HepG2 (cell line): ENCODE measurements at places on chromosomes 5 and 9. TPM values are rescaled to one million over a fixed set of nuclear protein-coding genes. Genes with fewer than 3 reads are reported as not detected.

GRCh38 chr5:125552486-125552885 is 806.0 kb upstream of the ZNF608 start:
- DNase-seq = no peak

DNA sequence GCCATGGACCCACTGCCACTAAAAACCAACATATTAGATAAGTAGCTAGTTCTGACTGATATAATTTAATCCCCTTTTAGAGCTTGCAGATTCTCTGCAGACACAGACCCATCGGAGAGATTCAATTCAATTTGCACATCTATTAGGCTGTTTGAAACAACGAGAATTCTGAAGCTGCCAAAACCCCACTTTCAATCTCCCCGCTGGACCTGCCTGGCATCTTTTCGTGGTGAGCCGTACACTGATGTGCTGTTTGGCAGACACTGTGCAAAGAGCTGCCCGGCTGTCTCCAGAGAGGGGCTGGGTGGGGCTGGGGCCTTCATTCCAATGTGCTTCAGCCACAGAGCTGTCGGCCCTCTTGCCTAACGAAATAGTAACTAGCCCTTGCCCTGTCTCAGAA is 42.1 kb upstream of the FAM240B start:
- no peak for DNase-seq

The DDX46 gene
- total RNA-seq = 59.3 and 74.8 TPM in 2 replicates

The SLC46A2 gene
- total RNA-seq = not detected in 2 replicates

The KIF3A gene
- total RNA-seq = 8.4 and 11.3 TPM in 2 replicates

DNA sequence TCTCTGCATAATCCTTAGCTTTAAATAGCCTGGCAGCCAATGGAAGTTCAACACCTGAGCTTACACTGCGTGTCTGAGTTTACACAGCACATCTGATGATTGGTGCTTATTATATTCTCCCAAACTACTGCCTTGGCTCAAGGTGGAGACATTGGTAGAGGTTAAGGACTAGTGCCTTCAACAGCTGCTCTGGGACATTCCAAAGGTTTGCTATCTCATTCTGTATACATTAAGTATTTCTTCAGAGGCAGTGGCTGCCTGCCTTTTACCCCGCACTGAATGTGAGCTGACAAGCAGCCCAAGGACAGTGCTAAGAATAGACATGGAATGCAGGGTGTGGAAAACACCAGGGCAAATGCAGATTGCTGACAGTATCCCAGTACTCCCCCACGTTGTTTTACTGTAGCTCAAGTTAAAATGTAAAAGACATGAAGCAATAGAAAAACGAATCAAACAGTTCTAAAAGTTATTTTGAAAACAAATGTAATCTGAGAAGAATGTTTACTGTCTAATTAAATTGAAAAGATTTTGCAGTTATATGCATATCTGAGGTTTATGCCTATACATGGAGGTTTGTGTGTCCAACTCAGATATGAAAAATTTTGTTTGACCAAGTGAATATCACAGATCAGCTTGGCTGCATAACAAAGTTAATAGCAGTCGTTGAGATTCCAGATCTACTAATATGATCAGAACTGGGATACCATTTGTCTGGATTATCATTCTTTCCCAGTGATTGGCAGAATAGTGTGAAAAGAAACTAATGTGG is 1.8 kb downstream of the HSPB3 start:
- DNase-seq = peak; percentile 6

The ADRB2 gene
- not detected in 2 replicates for total RNA-seq

- DNase-seq = no peak
These were observed 87.0 kb downstream of the ANGPTL2 start for GRCh38 chr9:127035423-127035822.

DNA sequence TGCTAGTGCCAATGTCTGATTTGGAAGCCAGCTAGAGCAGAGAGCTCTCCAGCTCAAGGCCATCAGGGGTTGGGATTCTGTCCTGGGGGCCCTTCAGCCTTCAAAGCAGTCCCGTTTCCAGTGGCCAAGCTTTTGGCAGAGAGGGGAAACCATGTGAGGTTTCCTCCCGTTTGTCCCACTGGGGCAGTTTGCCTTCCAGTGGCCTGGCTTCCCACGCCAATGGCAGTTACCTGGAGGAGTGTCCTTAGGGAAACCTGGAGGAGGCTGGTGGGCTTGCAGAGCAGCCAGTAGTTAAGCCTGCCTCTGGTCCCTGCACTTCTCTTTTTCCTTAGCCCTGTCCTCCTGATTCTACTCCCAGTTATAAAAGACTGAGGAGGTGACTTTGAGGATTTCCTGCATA is 37.7 kb downstream of the FGD3 start:
- DNase-seq = no peak

DNA sequence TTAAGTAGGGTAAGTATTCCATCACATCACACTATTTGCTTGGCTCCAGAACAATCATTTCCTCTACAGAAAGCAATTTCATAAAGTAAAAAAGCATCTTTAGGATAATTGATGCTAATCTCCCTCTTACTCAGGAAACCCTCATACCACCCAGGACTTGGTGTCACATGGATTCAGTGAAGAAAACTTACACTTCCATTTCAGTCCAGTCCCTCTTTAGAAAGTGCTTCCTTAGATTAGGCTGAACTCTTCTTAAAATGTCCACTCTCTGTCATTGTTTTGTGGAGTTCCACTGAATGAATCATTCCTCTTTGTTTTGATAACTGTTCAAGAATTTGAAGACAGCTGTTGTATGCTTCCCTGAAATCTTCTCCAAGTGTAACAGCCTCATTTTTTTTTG is 144.0 kb upstream of the ZNF462 start:
- DNase-seq = no peak

The AQP3 gene
- total RNA-seq = 0.87 and 1.4 TPM in 2 replicates

- DNase-seq = no peak
These were observed 192.9 kb downstream of the RAB3C start for GRCh38 chr5:58775701-58776262.

GRCh38 chr5:148382961-148383360 is 797 bp upstream of the FBXO38 start:
- no peak for DNase-seq

GRCh38 chr5:74643111-74643562 is 2.6 kb upstream of the ENC1 start:
- peak; percentile 57 for DNase-seq

- no peak for DNase-seq
These were observed 923 bp downstream of the RECK start for GRCh38 chr9:36037549-36038122.

GRCh38 chr9:69582018-69582417 is 90.2 kb downstream of the APBA1 start:
- DNase-seq = no peak

The HMMR gene
- total RNA-seq = 48.3 and 82.7 TPM in 2 replicates

DNA sequence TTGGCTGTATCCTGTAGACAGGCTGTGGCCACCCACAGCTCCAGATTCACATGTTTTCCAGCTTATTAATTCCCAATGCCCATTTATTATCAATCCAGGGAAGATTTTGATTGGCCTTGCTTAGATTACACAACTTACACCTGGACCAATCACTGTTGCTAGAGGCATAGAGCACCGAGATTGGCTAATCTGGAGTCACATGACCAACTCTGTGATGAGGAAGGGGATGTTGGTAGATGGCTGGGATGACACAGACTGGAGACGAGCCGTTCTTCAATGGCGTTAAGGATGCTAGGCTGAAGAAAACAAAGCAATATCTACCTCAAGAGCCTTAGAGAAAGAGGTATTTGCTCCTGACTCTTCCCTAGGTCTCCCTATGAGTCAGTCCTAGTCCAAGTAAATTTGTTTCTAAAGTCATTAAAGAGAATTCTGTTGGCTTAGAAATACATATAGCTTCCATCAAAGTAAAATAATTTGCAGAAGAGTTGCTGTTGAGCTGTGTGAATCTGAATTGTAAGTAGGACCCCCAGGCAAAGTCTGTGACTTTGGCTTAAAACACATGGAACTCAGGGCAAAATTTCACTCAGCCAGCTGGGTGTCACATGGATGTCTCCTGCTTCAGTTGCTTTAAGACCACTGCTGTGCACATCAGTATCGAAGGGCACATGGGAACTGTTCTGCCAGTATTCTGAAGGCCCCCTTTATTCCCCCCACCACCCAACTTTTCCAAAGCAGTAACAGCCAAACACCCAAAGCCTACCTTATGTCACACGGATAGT is 326.4 kb upstream of the KLF4 start:
- DNase-seq = no peak

DNA sequence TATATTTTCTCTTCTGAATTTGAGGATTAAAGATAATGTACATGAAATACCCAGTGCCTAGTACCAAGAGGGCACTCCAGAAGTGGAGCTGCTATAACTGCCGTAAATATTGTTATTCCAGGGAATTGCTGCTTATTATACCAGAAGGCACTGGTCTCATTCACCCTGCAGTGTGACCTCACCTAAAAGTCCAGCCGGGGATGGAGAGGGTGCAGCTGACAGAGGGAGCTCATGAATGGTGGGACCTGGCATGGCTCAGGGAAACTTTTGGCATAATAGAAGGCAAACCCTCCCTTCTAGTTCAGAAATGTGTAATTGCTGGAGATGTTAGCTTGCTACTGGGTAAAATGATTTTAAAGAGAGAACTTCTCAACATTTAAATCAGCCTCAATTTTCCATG is 108.5 kb downstream of the MVB12B start:
- DNase-seq = no peak

DNA sequence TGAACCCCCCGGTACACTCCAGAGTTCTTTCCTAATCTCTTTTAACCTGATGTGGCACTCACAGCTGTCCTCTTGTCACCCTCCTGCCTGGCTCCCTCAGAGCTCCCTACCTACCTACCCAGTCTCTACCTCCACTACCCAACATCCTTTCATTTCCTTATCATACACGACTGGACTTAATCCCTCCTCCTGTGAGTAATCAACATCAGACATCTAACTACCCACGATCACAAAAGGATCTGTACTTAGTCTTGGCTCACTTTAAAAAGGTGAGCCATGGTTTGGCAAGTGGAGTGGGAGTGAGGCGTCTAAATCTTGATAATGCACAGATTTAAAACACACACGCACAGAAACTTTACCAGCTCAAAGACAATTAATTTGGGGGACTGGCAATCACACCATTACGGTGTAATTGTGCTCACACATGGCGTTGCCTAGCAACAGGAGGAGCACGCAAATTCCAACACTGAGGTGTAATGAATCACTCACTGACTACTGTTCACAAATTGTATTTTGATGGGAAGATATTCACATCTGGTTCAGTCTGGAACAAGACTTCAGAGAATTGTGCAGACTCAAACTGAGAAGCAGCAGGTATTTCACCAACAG is 235.9 kb downstream of the EPB41L4A start:
- no peak for DNase-seq

The PCDHB15 gene
- 0.22 and 0.27 TPM in 2 replicates for total RNA-seq

GRCh38 chr9:128094950-128095544 is 27.0 kb downstream of the SLC25A25 start:
- no peak for DNase-seq

The SPATA31E1 gene
- total RNA-seq = not detected in 2 replicates

The ERCC6L2 gene
- 45.9 and 63.0 TPM in 2 replicates for total RNA-seq

- no peak for DNase-seq
These were observed 53.5 kb downstream of the FBXO38 start for GRCh38 chr5:148437249-148437648.

GRCh38 chr9:90808398-90808797 is 6.8 kb downstream of the SYK start:
- DNase-seq = no peak

- DNase-seq = no peak
These were observed 155.7 kb downstream of the RMI1 start for GRCh38 chr9:84136119-84136868.

The SVEP1 gene
- not detected in 2 replicates for total RNA-seq

DNA sequence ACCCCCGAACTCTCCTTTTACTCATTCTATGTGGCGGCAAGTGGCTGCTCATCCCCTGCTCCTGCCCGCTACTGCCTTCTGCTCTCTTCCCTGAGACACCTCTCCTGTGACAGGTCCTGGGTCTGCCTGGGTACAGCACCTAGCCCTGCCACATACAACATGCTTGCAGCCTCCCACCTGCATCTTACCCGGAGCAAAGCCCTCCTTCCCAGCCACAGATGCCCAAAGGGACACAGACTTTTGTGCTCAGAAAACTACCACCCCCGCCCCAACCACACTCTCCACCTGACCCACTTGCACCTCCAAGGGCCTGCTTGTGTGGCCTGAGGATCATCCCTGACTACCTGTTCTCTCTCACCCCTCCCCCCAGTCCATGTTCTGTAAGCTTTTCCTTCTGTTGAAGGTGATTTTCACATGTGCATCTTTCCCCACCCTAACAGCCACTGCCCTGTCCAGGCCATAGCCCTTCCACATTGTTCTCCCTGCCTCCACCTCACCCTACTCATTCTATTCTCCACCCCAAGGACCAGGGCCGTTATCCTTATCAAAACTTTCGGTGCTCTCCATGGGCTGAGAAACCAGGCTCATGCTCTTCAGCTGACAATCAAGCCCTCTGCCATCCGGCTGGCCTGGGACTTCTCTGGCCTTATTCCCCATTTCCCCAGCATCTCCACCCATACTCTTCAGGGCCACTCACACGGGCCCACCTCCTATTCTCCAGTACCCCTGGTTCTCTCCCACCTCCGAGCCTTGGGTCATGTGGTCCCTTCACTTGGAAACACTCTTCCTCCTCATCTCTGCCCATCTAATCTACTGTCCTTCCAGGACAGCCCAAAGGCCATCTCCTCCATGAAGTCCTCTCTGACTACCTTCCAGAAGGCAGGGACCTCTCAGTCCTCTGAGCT is 46.4 kb upstream of the ALDH1B1 start:
- no peak for DNase-seq

- no peak for DNase-seq
These were observed 3.6 kb downstream of the RNF130 start for GRCh38 chr5:180067986-180068385.

DNA sequence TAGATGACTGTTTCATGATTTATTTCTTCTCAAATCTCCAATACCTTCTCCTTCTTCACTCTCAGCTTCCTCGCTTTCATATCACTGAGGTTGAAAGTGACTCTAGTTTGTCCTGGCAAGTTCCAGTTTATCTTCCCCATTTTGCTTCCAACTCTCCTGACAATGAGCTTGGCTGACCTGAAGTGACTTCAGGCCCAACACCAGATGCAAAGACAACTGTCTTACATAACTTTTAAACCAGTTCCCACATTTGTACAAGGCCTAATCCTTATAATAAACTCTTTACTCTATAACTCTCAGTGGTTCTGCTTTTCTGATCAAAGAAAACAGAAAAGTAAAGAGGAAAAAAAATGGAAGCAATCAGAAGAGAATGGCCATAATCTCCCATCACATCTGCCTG is 22.0 kb downstream of the GNG10 start:
- no peak for DNase-seq

GRCh38 chr9:5783982-5784381 is 48.9 kb downstream of the ERMP1 start:
- DNase-seq = peak; percentile 41
